ENCODE measurements at places on chromosomes 7 and 10. TPM values are rescaled to one million over a fixed set of nuclear protein-coding genes. Genes with fewer than 3 reads are reported as not detected.

Gene PDK4
- 26.0 TPM for polyA plus RNA-seq

GRCh38 chr10:48331436-48331835 lies 25.0 kb downstream of the MAPK8 start:
- DNase-seq, result no peak

Gene UTF1
- not detected for polyA plus RNA-seq

Gene HOXA1
- polyA plus RNA-seq, result 0.25 TPM

DNA sequence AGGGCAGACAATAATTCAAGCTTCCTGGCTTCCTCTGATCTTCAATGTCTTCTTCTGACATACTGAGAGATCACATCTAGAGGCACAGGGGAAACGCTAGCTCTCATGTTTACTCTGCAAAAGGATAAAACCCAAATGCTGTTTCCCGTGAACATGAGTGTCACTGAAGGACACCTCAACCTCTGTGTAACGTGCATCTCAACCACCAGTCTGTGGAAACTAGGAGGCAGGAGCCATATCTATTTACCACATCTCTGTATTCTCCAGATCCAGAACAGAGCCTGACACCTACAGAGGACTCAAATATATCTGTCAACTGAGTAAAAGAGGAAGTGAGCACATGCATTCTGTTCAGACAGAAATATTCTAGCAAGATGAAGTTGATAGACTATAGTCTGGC lies 140.3 kb upstream of the TARP start:
- DNase-seq, result no peak

- peak; percentile 93 for DNase-seq
These were observed 2.2 kb downstream of the MAFK start for GRCh38 chr7:1532456-1533254.

DNA sequence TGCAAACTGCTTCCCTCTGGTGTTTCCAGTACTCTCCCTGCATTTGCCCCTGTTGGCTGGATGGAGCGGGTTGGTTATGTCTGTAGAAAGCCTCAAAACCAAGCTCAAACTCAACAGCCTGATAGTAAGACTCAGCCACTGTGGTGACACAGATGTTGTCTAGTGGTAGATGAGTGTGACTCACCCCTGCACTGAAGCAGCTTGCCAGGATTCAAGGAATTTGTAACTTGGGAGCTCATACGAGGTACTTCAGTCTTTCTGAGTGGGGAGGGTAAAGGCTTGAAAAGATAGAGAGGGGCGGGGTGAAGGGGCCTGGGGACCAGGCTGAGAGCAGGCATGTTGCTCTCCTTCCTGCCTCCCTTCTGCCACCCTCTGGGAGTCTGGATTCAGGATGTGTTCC lies 22.9 kb upstream of the AQP1 start:
- DNase-seq, result peak; percentile 55

DNA sequence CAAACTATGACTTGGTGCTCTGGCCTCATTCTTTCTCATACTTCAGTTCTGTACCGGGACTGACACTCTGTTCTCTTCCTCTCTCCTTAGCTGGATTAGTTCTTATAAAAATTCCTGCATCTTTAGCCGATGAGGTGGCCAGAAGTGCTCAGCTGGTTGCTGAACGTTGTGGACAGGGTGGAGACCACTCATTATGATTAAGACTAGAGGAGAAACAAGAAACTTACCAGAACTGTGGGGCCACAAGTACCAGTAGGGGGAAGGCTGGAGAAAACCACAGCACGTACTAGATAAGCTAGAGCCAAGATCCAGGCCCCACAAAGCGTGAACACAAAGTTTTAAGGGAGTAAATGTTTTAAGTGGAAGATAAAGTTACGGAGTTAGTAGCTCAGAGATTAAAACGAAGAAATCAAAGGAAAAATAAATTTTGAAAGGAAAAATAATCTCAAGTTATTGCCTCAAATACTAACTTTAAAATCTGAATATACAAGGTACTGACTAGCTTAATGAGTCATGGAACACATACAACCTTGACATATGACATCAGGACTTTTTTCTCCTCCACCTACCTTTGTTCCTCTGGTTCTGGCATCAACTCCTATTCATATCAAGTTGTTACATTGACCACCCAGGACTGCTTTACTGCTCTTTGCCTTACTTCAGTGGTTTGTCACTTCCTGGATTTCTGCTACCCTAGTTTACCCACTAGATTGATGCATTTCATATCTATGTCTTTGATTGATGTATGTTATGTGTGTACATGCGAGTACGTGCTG lies 469.0 kb downstream of the TFEC start:
- peak; percentile 46 for DNase-seq

GRCh38 chr10:105284476-105285215 lies 643.6 kb downstream of the SORCS3 start:
- no peak for DNase-seq

Gene ELFN1
- polyA plus RNA-seq, result 5.5 TPM

Gene MNX1
- polyA plus RNA-seq, result 1.4 TPM

GRCh38 chr7:96822824-96823223 lies 113.2 kb upstream of the SEM1 start:
- no peak for DNase-seq

Gene CNNM1
- 2.2 TPM for polyA plus RNA-seq

Gene FBXO24
- 1.6 TPM for polyA plus RNA-seq

DNA sequence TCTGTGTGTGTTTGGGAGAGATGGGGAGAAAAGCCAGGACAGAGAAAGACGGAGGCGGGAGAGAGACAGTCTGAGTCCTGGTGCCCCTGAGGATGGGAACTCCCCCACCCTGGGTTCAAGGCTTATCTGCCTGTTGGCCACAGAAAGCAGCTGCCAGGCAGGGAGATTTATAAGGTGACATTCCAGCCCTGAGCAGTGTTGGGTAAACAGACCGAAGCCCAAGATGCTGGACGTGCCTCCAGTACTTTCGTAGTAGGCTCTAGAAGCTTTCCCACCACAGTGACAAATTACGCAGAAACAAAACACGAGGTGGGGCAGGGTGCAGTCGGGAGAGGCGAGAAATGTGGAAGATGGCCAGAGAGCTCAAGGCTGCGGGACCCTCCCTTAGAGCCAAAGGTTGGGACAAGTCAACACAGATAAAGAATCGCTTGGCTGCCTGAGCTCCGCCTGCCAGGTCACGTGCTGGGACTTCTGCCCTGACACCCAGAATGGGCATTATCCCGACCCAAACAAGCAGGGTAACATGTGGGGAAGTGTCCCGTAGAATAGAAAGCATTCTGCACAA lies 41.1 kb downstream of the CCDC3 start:
- DNase-seq, result peak; percentile 51

DNA sequence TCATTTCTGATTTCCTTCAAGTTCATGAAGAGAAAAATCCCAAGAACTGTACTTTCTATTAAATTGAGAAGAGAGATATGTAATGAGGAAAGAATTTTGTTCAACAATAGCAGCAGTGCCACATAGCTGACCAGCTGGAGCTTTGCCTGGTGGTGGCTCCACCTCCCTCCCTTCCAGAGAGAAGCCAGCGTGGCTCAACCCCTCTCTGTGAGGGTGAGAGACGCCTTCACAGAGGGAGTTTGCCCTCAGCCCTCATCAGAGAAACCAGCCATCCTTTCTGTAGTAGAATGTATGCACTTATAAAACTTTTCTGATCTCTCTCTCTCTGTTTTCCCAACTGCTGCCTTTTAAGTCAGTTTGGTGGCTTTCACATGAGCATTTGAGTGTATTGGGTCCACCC lies 20.5 kb upstream of the COL1A2 start:
- DNase-seq, result peak; percentile 84

Gene OR6B1
- not detected for polyA plus RNA-seq

Gene ARMH3
- polyA plus RNA-seq, result 15.1 TPM

Gene FAM25C
- not detected for polyA plus RNA-seq

DNA sequence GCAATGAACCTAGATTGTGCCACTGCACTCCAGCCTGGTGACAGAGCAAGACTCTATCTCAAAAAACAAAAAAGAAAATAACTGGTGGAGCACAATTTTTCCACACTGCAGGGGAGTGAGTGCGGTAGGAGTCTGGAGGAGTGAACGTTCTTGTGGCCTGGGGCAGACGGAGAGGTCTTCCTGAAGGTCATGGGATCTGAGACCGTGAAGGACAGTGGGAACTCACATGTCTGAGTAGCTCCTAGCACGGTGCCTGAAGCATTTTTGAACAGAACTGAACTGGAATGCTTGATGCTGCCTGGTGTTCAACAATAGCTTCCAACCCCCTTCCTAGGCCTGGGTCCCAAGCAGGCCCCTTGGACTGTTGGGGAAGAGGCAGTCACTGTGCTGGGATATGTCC lies 84.3 kb upstream of the PODXL start:
- DNase-seq, result no peak

DNA sequence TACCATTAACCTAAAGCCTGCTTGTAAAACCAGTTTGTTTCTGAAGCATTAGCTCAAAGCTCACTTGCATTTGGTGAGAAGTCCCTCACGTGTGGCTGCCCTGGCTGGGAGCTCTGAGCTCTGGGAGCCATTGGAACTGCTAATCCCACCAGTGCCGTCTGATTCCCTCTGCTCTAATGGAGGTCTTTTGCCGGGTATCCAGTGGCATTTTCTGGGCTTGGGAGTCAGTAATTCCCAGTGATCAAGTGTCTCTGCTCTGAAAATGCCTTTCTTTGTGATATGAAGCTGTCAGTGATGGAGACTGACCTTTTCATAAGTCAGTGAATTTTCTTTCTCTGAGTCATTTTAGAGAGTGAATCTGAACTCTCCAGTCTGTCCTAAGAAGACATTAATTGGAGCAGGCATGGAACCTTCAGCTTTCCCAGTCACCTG lies 36.9 kb upstream of the FAM20C start:
- DNase-seq, result no peak

DNA sequence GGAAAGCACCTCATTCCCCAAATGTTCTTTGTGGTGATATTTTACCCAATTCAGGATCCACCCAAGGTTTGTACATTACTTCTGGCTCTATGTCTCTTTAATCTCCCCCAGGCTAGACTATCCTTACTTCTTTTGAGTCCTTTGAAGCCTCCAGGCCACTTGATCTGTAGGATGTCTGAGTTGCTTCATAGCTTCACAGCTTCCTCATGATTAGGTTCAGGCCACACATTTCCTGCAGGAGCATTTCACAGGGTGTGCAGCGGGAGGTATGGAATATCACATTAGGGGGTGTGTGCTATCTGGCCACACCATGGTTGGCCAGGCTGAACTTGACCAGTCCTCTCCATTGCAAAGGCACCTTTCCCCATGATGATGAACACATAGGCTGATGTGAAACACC lies 18.7 kb downstream of the TSPAN15 start:
- DNase-seq, result no peak

DNA sequence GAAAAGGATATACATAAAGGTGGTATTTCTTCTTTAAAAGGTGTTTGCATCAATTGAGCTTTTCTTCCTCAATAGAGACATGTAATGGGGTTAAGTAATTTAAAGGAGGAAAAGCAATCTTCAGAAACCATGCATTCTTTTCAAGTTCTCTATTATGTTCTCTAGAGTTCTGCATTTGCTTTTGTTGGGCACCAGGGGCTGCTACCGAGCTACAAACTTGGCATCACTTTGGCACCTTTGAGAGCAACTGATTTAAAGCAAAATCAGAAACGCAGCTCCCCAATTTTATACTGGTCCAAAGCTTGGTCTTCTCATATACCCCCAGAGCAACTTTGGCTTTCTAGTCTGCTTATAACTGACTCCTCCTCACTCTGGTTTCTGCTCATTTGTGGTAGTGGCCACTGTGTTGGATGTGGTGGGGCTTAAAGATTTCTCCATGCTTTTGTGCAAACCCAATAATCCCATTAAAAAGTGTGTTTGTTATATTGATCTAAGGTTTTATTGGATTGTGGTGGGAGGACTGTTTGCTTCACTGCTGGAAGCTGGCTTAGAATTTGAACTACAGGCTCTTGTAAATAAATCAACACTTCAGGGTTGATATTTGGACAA lies 712.1 kb downstream of the PHTF2 start:
- DNase-seq, result peak; percentile 49

Gene MKI67
- 8.1 TPM for polyA plus RNA-seq

DNA sequence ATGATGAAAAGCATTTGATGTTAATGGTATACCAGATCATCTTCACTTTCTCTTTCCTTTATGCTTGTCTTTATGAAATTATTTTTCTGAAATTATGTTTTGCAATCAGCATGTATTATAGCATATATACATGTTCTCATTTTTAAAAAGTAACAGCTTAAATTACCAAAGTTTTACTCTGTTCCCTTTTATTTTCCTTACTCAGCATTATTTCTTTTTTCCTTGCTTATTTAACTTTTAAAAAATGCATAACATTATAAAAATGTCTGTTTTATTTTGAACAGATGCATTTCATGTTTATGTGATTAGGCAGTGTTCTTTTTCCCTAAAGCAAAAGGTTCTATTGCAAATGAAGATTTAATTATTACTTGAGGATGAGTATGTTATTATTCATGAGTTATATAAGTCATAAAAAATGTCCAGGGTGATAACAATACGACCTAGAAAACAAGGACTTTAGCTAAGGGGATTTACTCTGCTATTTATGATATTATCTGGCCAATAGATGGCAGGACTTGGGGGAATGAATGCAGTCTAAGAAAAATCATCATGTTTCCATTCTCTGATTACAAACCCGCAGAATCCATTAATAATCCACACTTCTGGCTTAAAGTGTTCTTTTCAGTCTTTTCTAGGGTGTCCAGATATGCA lies 38.5 kb downstream of the CABCOCO1 start:
- no peak for DNase-seq

- no peak for DNase-seq
These were observed 29.6 kb downstream of the ANKIB1 start for GRCh38 chr7:92275327-92275726.

DNA sequence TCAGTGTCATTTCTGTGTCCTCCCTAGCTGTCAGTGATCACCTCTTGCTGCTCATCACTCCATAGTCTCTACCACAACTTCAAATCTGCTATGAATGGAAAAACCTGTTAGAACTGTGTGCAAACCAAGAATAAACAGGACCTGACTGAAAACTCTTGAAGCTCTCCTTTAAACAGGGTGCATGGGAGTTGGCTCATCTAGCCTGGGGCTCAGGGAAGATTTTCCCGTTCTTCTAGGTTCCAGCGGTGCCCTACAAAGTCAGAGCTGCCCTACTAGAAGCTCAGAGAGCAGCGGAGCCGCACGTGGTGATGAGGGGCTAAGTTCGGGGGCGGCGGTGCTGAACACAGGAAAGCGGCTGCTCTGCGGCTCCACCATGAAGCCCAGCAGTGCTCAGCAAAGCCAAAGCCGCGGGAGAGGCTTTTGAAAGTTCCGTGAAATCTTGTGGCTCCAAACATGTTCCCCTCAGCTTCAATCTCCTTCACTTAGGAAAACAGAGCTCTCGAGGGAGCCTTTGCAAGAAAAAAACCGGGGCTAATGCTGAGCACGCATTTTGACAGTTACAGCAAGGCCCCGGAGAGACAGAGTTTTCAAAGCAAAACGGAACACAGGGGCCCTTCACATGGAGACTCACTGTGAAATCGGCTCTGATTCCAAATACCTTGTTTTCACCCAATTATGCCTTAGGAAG lies 30.5 kb downstream of the RGS10 start:
- no peak for DNase-seq

GRCh38 chr10:69073736-69074364 lies 14.1 kb upstream of the SRGN start:
- DNase-seq, result no peak

- DNase-seq, result no peak
These were observed 9.9 kb downstream of the SGMS1 start for GRCh38 chr10:50613726-50614443.

Gene RADIL
- 0.53 TPM for polyA plus RNA-seq
